OCI-M1 (cell line): ENCODE measurements at places on chromosomes 11 and 22.
A peak's percentile ranks its signal among the peaks of the same experiment; 100 is the strongest.

DNA sequence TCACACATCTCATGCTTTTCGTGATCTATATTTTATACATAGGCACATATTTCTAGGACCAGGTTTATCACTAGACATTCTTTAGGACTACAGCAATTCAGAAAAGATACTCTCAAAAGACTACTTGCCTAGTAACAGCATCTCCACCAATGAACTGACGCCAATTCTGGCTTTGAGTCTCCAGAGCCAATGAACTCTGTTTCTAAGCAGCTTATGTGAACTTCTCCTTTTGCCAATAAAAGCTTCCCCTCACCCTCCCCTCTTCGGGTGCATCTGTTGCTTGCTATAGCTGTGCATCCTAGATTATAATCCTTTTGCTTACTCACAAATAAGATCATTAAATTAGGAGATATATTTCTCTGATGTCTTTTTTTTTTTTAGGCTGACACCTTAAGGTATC lies 11.4 kb upstream of the ANKK1 start:
- DNase-seq: peak; percentile 77

GRCh38 chr11:79467761-79468160 lies 26.9 kb upstream of the TENM4 start:
- DNase-seq: no peak

- DNase-seq: peak; percentile 50
Observed at GRCh38 chr22:46036558-46037408, 59.8 kb upstream of the WNT7B start.

- peak; percentile 9 for DNase-seq
Observed at GRCh38 chr22:50242406-50242949, 2.3 kb downstream of the TUBGCP6 start.

DNA sequence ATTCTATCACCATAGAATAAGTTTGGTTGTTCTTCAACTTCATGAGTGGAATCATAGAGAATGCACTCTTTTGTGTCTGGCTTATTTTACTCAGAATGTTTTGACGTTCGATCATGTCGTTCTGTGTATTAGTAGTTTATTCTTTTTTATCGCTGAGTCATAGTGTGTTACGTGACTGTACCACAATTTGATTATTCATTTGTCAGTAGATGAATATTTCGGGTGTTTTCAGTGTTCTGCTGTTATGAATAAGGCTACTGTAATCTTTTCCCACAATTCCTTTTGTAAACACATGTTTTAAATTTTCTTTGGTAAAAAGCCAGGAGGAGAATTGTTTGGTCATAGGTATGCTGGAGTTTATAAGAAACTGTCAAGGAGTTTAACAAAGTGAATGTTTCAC lies 279.9 kb upstream of the B3GAT1 start:
- no peak for DNase-seq

- no peak for DNase-seq
Observed at GRCh38 chr11:41283191-41283930, 176.1 kb downstream of the LRRC4C start.

DNA sequence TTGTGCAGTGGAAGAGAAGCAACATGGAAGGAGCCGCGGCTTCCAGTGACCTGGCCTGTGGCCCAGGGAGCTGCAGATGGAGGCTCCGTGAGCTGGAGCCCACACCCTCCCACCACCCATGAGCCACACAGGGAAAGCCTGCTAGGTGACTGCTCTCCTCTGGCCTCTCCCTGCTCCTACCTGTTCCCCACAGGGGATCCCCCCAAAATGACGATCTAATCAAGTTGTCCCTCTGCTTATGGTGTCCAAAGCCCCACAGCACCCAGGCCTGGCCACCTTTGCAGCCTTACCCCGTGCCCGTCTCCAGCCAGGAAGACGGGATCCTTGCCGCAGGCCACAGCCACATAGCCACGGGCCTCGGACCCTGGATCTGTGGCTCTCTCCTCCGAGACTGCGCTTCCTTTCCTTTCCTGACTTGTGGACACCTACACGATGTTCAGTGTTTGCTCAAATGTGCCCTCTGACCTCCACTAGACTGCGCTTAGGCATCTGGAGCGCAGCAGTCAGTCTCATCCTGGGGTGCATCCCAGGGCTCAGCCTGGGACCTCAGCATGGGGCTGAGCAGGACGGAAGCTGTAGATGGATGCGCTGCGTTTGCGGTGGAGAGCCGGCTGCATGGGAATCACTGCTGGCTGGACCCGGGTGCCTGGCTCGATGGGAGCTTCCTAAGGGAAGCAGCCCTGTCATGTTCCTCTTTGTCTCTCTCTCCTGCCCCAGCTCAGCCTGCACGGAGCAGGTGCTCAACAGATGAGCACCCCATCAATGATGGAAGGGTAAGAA lies 133.3 kb downstream of the ST3GAL4 start:
- DNase-seq: no peak
